ENCODE measurements at places on chromosomes 2 and 18. TPM values are rescaled to one million over a fixed set of nuclear protein-coding genes. Genes with fewer than 3 reads are reported as not detected.

The VWA3B gene
- not detected for total RNA-seq

The SPDYA gene
- not detected for total RNA-seq

The CIB4 gene
- total RNA-seq, result not detected

The SIX3 gene
- not detected for total RNA-seq

The FN1 gene
- 639 TPM for total RNA-seq

The LRATD1 gene
- total RNA-seq, result 3.8 TPM

The ASXL3 gene
- not detected for total RNA-seq

The ALPP gene
- not detected for total RNA-seq

The SP140 gene
- total RNA-seq, result 0.20 TPM

The CRYGC gene
- total RNA-seq, result not detected

The MEP1B gene
- total RNA-seq, result not detected

The ZNF24 gene
- 18.8 TPM for total RNA-seq

The PAX8 gene
- 2.1 TPM for total RNA-seq

The HNMT gene
- total RNA-seq, result 5.5 TPM

The UXS1 gene
- 47.8 TPM for total RNA-seq
